SK-N-SH (cell line): ENCODE measurements at places on chromosomes 16 and 17.

DNA sequence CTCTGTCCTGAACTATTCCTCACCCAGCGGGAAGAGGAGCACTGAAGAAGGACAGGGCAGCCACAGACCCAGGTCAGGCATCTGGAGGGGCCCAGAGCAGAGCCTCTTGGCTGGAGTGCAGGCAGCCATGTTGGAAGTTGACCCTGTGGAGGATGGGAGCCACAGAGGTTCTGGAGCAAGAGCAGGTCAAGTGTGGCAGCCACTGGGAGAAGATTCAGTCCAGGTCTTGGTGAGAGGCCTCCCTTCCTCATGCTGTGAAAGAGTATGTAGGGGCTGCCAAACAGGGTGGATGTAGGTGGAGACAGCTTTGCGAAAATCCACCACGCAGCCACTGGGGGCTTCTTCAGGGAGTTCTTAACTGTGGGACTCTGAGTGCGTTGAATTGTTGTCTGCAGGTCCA lies 590 bp upstream of the CD79B start:
- peak; percentile 22 for DNase-seq

GRCh38 chr17:49753959-49754391 lies 10.0 kb downstream of the FAM117A start:
- DNase-seq = peak; percentile 56

DNA sequence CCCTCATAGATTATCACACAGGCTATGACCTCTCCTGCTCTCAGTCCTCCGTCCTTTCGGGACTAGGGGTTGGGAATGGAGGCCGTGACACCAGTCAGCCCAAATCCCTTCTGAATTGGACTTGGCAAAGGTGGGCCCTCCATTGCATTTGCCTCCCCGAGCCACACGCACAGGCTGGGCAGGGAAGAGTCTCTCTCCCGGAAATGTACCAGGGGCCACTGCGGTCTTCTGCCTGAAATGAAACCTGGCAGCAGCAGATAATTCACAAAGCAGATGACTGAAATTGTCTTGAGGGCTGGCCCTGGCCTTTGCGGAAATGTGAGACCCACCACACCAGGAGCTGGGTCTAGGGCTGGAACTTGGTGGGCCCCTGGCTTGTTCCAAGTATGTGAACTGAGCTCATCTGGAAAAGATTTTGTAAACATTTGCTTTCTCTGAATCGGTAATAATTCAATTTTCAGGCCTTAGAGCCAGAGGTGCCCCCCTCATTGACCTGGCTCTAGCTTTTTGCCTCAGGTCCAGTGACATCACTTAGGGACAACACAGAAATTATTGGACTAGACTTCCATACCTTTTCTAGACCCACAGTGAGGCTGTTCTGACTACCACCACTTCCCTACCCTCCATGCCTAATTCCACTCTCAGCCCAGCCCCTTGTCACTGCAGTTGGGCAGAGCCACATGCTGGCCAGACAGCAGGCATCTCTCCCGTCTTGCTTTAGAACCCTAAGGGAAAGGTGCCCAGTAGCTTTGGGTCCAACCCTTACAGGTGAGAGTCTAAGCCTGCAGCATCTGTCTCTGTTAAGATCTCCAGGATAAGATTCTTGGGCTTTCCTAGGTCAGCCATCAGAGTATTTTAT lies 75.2 kb downstream of the CCDC182 start:
- peak; percentile 60 for DNase-seq

GRCh38 chr16:1984347-1985225 lies 593 bp downstream of the GFER start:
- no peak for DNase-seq

DNA sequence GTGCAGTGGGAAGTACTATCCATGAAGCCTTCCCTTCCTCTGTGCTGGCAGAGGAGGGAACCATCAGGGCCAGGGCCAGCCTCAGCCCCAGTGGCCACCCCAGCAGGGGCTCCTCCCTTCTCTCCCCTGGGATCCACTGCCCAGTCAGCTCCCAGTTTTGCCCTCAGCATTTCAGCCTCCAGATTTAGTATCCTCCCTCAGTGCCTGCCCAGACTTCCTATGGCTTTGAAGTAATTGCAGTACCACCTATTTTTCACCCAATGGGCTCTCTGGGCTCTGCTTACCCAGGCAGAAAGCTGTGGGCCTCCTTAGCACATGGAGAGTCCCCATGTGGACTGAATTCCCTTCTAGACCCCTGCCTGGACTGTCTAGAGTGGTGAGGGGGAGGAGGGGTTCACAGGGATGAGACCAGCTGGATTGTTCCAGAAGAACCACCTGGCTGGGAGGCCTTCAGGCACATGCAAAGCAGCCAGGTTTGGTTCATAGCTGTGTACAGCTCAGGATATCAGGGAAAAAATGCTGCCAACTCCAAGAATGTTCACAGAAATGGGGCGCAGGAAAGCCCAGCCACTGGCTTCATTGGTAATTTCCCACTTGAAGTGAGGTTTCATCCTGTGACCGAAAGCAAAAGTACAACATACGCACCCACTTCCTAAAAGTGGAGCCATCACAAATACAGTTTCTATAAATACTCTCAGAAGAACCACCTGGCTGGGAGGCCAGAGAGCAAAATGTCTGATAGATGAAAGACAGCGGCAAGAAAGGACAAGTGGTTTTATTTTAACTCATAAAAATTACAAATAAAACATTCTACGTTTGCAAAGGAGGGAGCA lies 15.2 kb upstream of the HERPUD1 start:
- no peak for DNase-seq

GRCh38 chr17:40219594-40220338 lies 662 bp downstream of the WIPF2 start:
- peak; percentile 94 for DNase-seq

DNA sequence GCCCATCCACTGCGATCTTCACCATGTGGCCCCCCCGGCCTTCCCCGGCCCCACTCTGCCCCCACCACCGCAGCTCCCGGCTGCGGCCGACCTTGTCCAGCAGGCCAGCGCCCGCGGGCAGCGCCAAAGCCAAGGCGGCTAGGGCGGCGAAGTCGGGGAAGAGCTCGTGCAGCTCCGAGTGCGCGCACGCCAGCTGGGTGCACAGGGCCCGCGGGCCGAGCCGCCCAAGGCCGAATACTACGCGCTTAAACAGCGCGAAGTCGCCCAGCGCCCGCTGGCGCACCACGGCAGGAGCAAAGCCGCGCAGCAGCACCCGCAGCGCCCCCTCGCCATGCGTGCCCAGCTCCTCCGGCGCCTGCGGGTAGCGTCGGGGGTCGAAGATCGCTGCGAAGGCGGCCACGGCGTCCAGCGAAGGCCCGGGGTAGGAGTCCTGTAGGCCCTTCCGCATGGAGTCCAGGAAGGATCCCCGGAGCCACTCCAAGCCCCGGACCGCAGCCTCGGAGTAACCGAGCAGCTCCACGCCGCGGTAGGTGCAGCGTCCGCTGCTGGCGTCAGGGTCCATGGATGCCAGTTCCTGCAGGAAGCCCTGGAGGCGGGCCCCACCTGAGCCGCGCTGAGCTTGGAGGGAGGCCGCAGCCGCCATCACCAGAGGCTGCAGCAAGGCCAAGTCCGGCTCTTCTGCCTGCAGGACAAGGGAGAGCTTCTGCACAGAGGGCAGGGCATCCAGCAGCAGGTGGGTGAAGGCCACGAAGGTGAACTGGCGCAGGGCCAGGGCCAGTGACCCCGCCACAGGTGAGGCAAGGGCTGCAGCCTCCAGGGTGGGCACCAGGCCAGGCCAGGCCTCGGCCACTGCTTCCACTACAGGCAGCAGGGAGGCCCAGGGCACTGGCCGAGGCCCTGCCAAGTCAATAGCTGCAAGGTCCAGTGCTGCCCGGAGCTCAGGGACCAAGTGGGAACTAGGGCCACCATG lies 10.3 kb downstream of the C17orf113 start:
- DNase-seq = no peak

GRCh38 chr17:71237903-71238538 lies 882.8 kb upstream of the SOX9 start:
- DNase-seq = peak; percentile 12

GRCh38 chr17:73569762-73570319 lies 74.4 kb downstream of the SDK2 start:
- no peak for DNase-seq
